ENCODE measurements at places on chromosomes 11 and 22. TPM values are rescaled to one million over a fixed set of nuclear protein-coding genes. Genes with fewer than 3 reads are reported as not detected.

GRCh38 chr11:117313828-117314768 is 2.0 kb downstream of the BACE1 start:
- H3K27me3 ChIP-seq, result no peaks in the 10 kb centered on the region
- peak overlapping the region; percentile 88 for H3K4me3 ChIP-seq
- no peaks in the 10 kb centered on the region for H3K36me3 ChIP-seq
- no peak for DNase-seq
- H3K27ac ChIP-seq, result no peak overlapping the region
- H3K4me1 ChIP-seq, result peaks cover 32% of the 10 kb centered on the region

Gene GRM5
- total RNA-seq, result not detected

- H3K4me3 ChIP-seq, result no peak overlapping the region
- no peaks in the 10 kb centered on the region for H3K36me3 ChIP-seq
- no peak overlapping the region for H3K27ac ChIP-seq
- no peaks in the 10 kb centered on the region for H3K4me1 ChIP-seq
These were observed 14.2 kb downstream of the GAS2 start for GRCh38 chr11:22680628-22681027.

DNA sequence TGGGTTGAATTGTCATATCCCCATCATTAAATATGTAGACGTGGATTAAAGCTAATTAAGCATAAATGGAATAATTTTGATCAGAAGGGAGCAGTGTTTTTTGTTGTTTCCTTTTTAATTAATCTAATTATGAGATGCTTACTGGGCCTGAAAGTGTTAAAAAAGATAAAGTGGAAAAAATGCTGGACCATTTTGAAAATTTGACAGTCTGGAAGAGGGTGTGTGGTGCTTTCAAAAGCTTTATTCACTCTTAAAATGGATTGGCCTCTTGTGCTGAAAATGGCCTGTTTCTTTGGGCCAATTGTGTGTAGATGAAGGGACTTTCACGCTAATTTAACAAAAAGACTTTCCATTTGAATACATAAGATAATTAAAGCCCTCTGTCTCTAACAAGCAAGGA is 1.8 kb downstream of the TNRC6B start:
- H3K4me3 ChIP-seq, result peak overlapping the region; percentile 91
- peaks cover 2% of the 10 kb centered on the region for H3K27me3 ChIP-seq
- no peak for DNase-seq
- peaks cover 16% of the 10 kb centered on the region for H3K36me3 ChIP-seq
- peaks cover 70% of the 10 kb centered on the region for H3K4me1 ChIP-seq
- peak overlapping the region; percentile 87 for H3K27ac ChIP-seq

Gene B4GAT1
- total RNA-seq, result 29.0 TPM

Gene FZD4
- total RNA-seq, result 11.2 TPM

GRCh38 chr11:127649071-127649470 is 648.5 kb upstream of the KIRREL3 start:
- peaks cover 17% of the 10 kb centered on the region for H3K4me1 ChIP-seq
- H3K36me3 ChIP-seq, result no peaks in the 10 kb centered on the region
- no peak overlapping the region for H3K27ac ChIP-seq
- no peak overlapping the region for H3K4me3 ChIP-seq
- DNase-seq, result no peak
- H3K27me3 ChIP-seq, result no peaks in the 10 kb centered on the region

- no peak overlapping the region for H3K4me3 ChIP-seq
- no peak for DNase-seq
- H3K36me3 ChIP-seq, result no peaks in the 10 kb centered on the region
- H3K4me1 ChIP-seq, result no peaks in the 10 kb centered on the region
- H3K27ac ChIP-seq, result no peak overlapping the region
These were observed 219.4 kb upstream of the RAG2 start for GRCh38 chr11:36817336-36817965.

DNA sequence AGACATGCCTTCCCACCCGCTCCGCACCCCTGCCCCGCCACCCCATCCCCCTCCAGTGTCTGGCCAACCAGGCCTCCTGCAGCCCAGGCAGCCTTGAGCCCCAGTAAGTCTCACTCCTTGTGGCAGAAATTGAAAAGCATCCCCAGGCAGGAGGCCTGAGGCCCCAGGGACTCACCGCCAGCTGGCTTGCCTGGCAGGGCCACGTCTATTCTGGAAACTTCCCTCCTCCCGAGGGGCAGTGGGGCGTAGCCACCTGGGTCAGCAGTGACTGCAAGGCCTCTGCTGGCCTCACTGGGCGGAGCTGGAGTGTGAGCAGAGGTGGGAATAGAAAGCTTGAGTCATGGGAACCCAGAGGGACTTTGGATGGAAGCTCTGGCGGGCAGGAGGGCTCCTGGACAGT is 26.3 kb downstream of the ANO1 start:
- peaks cover 63% of the 10 kb centered on the region for H3K27me3 ChIP-seq
- H3K4me3 ChIP-seq, result no peak overlapping the region
- no peak for DNase-seq
- H3K36me3 ChIP-seq, result no peaks in the 10 kb centered on the region
- peaks cover 13% of the 10 kb centered on the region for H3K4me1 ChIP-seq

GRCh38 chr11:86575208-86575855 is 97.1 kb downstream of the ME3 start:
- DNase-seq, result no peak
- no peak overlapping the region for H3K4me3 ChIP-seq
- no peak overlapping the region for H3K27ac ChIP-seq

DNA sequence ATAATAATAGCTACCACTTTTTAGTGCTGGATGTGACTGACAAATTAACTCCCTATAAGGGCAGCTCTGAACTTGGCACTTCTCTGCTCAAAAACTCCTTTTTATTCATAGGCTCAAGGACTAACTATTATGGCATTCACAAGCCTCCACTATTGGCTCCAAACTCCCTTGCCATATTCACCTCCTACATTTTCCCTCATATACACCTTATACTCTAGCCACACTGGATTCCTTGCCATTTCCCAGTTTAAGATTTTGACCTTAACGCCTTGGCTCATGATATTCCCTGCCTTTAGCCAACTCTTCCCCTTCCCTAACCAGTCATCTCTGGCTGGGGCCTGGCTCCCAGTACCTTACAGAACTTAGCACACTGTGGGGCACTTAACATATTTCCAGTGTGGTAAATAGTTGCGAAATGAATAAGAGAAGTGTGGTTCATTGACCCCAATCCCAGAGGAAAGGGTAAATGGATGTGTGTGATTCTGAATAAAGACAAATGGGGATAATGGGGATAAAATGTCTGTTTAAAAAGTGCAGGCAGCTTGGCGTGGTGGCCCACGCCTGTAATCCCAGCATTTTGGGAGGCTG is 40.0 kb upstream of the SORL1 start:
- no peaks in the 10 kb centered on the region for H3K36me3 ChIP-seq
- no peak for DNase-seq
- peaks cover 14% of the 10 kb centered on the region for H3K27me3 ChIP-seq

Gene RPS6KA4
- total RNA-seq, result 49.5 TPM

- peaks cover 17% of the 10 kb centered on the region for H3K27me3 ChIP-seq
- 0 out of 2 replicates have a peak, but pooled peaks cover 5% of the 10 kb centered on the region for H3K4me1 ChIP-seq
- no peaks in the 10 kb centered on the region for H3K36me3 ChIP-seq
- DNase-seq, result no peak
- no peak overlapping the region for H3K27ac ChIP-seq
These were observed 9.6 kb downstream of the PNPLA5 start for GRCh38 chr22:43882122-43882767.
